Activated T-helper 1 cell treated with Interleukin-2 at 50 U/mL for 16 hours (primary cell): ENCODE measurements at places on chromosomes 5 and 9.

DNA sequence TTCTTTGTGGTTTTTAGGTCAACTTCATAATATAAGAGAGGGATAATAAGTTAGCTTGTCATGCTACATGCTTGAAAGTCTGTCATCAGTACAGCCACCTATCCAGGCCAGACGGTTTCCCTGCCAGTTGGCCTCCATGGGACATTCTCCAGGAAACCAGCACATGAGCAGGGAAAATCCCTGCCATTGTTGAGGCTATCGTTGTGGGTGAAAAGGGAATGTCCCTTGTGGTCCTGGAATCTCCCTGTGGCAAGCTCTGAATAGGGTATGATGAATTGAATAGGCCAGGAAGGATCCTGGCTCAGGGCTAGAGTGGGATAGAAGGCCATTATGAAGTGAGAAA is 12.3 kb downstream of the F2RL1 start:
- no peak for DNase-seq

GRCh38 chr9:95167998-95168397 is 149.5 kb downstream of the FANCC start:
- DNase-seq, result peak; percentile 9

- no peak for DNase-seq
These were observed 138.1 kb downstream of the NXNL2 start for GRCh38 chr9:88672874-88673689.

- DNase-seq, result no peak
These were observed 1026.9 kb upstream of the C9orf72 start for GRCh38 chr9:28600226-28600625.

- DNase-seq, result no peak
These were observed 92.7 kb downstream of the PCSK1 start for GRCh38 chr5:96340357-96340756.

DNA sequence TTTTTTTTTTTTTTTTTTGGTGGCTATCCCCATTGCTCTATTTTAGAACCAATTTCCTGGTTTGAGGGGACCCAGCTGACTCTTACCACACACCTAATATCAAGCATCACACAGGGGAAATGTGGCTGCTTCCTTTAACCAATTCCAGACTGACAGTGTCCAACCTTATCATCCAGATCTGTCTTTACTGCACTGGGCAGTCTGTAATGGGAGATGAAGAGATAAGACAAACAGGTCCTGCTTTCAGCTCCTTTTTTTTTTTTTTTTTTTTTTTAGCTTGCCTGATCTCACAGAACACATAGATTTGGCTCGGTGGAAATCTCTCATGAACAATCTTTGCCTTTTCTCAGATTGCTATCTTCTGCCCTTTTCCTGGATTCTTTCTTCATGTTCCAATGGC is 198.8 kb upstream of the TYRP1 start:
- DNase-seq, result no peak

DNA sequence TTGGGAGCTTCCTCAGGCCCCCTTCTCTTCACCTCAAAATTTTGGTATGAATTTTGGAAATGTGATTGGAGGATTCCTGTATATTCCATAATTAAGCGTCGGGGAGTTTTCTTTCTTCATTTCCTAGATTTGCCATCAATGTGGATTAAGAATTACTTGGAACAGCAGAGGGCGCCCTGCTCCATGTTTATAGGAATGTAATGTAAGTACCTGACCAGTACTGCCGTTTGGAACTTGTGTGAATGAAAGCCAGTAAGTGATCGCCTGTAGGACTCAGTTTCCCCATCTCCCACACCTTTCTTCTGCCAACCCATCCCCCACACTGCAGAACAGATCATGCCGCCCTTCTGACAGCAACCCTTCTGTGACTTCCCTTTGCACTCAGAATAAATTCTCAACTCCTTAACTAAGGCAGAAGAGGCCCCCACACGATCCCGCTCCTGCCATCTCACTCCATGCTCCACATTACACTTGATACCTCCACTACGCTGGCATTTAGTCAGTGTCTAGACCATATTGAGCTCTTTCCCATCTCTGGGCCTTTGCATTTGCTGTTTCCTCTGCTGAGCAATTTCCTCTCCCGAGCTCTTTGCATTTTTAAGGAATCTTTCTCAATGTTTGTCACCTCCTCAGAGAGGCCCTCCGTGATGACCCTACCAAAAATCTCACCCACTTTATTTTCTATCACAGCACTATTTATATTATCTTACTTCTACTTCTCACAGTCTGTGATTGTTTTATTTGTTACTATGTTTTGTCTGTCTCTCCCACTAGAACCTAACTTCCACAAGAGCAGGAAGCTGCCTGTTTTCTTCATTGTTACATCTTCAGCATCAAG is 79.5 kb upstream of the HTR4 start:
- DNase-seq, result peak; percentile 31

DNA sequence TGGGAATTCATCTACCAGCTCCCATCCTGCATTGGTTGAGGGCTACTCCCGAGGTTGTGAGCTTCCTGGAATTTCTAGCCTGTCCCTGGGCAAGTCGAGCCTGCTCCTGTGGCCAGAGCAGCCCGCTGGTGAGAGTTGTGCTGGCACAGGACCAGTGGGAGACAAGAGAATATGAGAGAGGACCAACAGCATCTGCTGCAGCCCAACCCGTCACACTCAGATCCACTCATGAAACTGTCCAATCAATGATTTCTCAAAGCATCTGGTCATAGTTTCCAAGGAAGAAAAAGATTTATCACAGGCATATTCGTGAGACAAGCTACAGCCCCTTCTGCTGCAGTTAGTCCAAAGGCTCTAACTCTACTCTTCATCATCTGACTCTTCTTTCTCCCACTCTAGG is 64.4 kb upstream of the RAI14 start:
- DNase-seq, result no peak

- DNase-seq, result no peak
These were observed 3.5 kb downstream of the RFESD start for GRCh38 chr5:95649842-95650620.

GRCh38 chr5:77649776-77650175 is 11.3 kb upstream of the OTP start:
- no peak for DNase-seq

DNA sequence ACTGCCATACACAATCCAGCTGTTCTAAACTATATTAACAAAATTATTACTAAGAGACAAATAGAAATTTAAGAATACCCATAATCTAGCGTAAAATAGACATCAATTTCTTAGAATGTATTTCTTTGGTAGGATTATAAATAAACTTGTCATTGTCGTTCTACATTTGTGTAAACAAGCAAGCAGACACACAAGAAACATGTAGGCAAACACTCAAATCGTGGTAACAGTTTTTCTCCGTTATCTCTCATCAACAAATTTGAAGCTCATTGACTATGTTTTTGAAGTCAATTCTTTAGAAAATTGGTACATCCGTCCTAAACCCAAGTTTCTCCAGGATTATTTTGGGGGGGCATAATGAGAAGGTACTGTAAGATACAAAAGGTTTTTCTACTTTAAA is 832.2 kb downstream of the DTWD2 start:
- DNase-seq, result no peak

- no peak for DNase-seq
These were observed 147.5 kb upstream of the FGF10 start for GRCh38 chr5:44536650-44537260.

GRCh38 chr9:36949466-36949865 is 84.6 kb downstream of the PAX5 start:
- no peak for DNase-seq

GRCh38 chr5:3417376-3417943 is 178.2 kb upstream of the IRX1 start:
- no peak for DNase-seq

DNA sequence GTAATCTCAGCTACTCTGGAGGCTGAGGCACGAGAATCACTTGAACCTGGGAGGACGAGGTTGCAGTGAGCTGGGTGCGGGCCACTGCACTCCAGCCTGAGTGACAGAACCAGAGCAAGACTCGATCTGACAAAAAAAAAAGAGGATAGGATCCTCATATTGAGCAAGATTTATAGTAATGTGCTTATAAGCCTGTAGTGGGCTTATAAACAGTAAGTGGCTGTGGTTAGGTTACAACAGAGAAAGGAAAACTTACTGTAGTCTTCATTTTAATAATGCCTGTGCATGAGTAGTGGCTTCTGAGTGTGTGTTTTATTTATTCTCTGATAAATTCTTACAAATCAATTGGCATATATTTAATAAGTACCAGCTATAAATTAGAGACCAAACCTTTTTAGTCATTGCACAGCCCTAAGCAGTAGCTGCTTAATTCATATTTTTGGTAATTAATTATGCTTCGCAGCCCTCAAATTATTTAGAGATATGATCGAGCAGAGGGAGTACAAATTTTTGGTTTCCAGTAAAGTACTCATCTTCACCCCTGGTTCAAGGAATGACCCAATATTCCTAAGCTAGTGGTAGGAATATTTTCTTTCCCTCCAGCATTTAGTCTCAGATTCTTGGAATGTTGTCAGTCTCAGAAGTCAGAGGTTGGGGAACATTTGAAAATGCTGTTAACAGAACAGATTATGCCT is 73.8 kb upstream of the KLF9 start:
- DNase-seq, result no peak

DNA sequence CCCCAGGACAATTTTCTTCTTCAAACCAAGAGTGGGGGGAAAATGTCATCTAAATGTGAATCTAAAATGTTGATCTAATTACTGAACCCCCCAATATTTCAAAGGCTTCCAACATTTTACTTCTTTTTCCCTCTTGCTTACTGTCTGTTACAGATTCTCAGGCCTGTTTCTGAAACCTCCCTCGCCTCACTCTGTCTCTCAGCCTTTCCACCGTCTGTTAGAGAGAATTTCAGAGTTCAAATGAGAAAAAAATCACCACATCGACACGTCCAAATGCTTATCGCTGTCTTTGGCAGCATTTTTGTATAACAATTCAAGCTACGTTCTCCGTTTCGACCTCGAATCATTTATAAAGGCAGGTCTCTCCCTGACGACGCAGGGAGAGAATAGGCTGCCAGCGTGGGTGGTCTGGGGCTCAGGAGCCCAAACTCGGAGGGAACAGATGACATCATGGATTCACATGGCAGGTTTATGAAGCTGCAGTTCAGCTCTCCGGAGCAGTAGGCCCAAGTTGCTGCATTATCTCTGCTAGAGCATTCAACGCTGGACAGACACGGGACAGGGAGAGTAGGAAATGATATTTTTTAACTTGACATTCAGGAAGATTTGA is 139.8 kb downstream of the GAS1 start:
- DNase-seq, result no peak

DNA sequence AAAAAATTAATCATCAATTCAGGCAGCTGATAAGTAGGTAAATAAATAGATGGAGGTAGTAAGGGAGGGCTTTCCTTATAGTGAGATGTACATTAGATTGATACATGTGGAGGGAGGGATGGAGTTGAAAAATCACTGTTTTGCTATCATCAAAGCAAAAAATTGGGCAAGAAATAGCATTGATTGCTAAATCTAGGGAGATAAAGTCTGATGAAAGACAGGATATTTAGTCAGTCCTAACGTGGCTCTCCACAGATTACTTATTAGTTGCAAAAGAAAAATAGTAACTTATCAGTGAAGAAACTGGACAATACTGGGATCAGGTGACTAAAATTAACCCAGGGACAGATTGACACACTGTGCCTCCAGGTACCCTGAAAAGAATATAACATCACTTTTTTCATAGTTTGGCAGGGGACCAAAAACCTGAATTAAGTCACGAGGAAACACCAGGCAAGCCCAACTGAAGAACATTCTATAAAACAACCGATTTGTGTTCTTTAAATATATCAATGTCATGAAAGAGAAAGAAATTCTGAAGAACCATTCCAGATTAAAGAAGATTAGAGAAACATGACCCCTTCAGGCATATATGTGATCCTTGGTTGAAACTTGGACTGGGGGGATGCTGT is 27.1 kb upstream of the GOLPH3 start:
- no peak for DNase-seq

- DNase-seq, result no peak
These were observed 106.2 kb downstream of the FBXL7 start for GRCh38 chr5:15606197-15606596.

GRCh38 chr5:176730815-176731475 is 79.4 kb upstream of the UNC5A start:
- DNase-seq, result no peak

GRCh38 chr5:122014236-122014935 is 52.6 kb downstream of the SRFBP1 start:
- DNase-seq, result no peak

DNA sequence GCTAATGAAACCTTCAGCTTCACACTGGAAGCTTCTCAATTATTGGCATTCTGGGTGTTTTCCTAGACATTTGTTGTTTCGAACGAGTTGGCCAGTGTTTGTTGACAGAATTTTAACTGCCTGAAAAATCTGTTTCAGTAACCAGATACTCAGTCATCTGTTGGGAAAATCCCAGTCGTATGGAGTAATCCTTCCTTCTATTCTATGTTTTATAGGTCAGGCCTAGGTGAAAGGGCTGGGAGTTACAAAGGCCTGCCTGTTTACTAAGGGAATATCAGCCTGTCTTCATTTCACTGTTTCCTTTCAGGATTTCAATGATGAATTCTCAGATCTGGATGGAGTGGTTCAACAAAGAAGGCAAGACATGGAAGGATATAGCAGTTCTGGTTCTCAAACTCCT is 59.9 kb downstream of the GRAMD2B start:
- DNase-seq, result no peak

GRCh38 chr5:55218967-55219366 is 8.1 kb downstream of the MCIDAS start:
- DNase-seq, result no peak

- DNase-seq, result no peak
These were observed 3.4 kb upstream of the CAMSAP1 start for GRCh38 chr9:135910757-135911156.

DNA sequence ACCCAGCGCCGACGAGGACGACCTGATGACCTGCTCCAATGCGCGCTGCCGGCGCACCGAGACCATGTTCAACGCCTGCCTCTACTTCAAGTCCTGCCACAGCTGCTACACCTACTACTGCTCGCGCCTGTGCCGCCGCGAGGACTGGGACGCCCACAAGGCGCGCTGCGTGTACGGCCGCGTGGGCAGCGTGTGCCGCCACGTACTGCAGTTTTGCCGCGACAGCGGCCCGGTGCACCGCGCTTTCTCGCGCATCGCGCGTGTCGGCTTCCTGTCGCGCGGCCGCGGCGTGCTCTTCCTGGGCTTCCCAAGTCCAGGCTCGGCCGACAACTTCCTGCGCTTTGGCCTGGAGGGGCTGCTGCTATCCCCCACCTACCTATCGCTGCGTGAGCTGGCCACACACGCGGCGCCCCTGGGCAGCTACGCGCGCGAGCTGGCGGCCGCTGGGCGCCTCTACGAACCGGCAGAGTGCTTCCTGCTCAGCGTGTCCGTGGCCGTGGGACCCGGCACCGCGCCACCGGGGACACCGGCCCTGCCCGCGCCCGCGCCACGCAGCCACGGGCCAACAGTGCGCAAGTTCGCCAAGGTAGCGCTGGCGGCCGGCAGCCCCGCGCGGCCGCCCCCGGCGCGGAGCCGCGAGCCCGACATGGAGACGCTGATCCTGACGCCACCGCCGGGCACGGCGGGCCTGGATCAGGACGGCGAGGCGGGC is 2.7 kb upstream of the PHPT1 start:
- DNase-seq, result no peak

GRCh38 chr9:79195879-79196278 is 375.9 kb upstream of the TLE4 start:
- DNase-seq, result no peak

- DNase-seq, result no peak
These were observed 16.6 kb downstream of the KCNIP1 start for GRCh38 chr5:170520372-170520771.

GRCh38 chr5:42984307-42984706 is 55.8 kb downstream of the ANXA2R start:
- no peak for DNase-seq

- no peak for DNase-seq
These were observed 101.5 kb downstream of the COL23A1 start for GRCh38 chr5:178488696-178489095.

- no peak for DNase-seq
These were observed 478.0 kb downstream of the ENC1 start for GRCh38 chr5:74162524-74162923.

GRCh38 chr9:134360897-134361296 is 34.6 kb downstream of the RXRA start:
- no peak for DNase-seq
